Lung (tissue), 17 donors: ENCODE measurements at places on chromosomes 3 and 15. TPM values are rescaled to one million over a fixed set of nuclear protein-coding genes. Genes with fewer than 3 reads are reported as not detected.

GRCh38 chr3:149291178-149291577 is 42.3 kb downstream of the TM4SF18 start:
- no peak for DNase-seq

DNA sequence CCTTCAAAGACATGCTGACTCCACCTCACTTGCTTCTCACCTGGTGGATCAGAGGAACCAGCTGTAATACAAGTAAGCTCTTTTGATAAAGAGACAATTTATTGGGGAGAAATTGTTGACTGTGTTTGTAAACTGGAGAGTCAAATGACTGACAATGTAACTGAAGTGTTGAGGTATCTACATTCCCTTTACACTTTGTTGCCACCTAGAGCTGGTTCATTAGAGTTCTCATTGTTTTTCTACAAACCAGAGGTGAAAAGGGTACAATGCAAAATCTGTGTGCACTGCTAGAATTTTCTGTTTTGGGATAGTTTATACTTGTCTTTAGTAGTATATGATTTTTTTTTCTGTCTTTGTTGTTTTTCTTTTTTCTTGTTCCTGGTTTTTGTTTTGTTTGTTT is 8.7 kb upstream of the LRRC58 start:
- DNase-seq, result no peak

DNA sequence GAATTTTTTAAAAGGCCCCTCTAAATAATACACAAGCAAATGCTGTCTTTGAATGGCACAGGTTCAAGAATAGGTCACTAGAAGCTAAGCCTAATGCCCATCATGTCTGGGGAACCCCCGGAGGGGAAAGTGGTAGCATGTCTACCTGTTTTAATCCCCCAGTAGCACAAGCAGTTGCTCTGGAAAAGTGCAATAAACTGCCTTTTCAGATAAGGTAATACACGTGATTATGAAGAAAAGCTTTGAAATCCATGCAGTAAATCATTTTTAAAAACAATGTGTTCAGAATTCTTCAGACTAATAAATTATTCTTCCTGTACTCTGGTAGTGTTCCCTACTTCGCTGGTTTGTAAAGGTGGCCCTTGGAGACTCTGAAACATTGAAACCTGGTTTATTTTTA is 922.2 kb downstream of the ROBO1 start:
- DNase-seq, result no peak

DNA sequence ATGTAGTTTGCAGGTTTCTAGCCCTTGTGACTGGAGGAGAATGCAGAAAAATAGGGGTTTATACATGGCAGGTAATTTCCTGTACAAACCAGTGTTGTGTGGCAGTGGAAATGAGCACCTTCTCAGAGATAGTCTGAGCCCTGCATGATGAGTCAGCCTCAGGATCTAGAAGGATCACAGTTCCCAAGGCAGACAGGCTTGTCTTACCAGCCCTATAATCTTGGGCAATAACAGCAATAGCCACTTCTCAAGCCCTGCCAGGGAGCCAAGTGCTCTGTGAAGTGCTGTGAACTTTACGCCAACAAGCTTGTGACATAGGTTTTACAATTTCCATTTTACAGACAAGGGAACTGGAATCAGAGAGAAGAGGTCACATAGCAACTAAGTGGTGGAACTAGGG is 89.4 kb downstream of the CD47 start:
- no peak for DNase-seq

- DNase-seq, result peak; percentile 12
These were observed 115.6 kb downstream of the ADAMTSL3 start for GRCh38 chr15:83769411-83769999.

- no peak for DNase-seq
These were observed 24.1 kb downstream of the ZNF80 start for GRCh38 chr3:114213292-114213626.

- no peak for DNase-seq
These were observed 10.0 kb downstream of the DUOX1 start for GRCh38 chr15:45139770-45140169.

The RBPMS2 gene
- 2.0 TPM for polyA plus RNA-seq

GRCh38 chr15:101398247-101398646 is 91.3 kb downstream of the PCSK6 start:
- no peak for DNase-seq

The ROPN1 gene
- polyA plus RNA-seq, result not detected

The LRRC57 gene
- 10.9 TPM for polyA plus RNA-seq

DNA sequence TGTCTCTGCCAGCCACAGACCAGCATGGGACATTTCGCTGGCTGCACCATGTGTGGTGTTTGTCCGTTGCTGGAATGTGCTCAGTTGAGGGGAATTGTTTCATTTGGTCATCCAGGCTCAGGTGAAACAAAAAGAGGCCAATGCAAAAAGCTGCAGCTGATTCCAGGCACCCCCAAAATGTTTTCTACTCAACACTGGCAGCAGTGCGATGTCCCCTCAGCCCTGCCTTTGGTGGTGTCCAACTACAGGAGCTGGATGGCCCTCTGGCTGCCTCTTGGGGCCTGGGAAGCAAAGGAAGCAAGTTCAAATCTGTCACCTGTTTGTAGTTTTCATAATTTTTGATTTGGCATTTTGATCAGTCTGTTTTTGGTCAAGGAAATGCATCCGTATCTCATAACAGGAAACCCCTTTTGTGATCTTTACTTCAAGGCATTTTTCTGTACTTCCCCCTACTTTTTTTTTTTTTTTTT is 141.8 kb downstream of the EEFSEC start:
- no peak for DNase-seq

- DNase-seq, result peak; percentile 58
These were observed 82.5 kb downstream of the XXYLT1 start for GRCh38 chr3:195188426-195188927.

- peak; percentile 81 for DNase-seq
These were observed 5.1 kb upstream of the B4GALT4 start for GRCh38 chr3:119245778-119246177.
